ENCODE measurements at places on chromosomes 12 and 14. TPM values are rescaled to one million over a fixed set of nuclear protein-coding genes. Genes with fewer than 3 reads are reported as not detected.

The MYF5 gene
- not detected for total RNA-seq

The NGB gene
- total RNA-seq = not detected

The PMEL gene
- total RNA-seq = 0.68 TPM

The DENND5B gene
- 14.1 TPM for total RNA-seq

The IAPP gene
- total RNA-seq = not detected

The FITM1 gene
- total RNA-seq = not detected

The ACOT6 gene
- not detected for total RNA-seq

The CLEC7A gene
- total RNA-seq = not detected

The PLBD1 gene
- total RNA-seq = 4.8 TPM

The NEDD8 gene
- total RNA-seq = 451 TPM

The RD3L gene
- not detected for total RNA-seq

The PUS7L gene
- 4.5 TPM for total RNA-seq

The TMEM30B gene
- 0.21 TPM for total RNA-seq

The PRB4 gene
- total RNA-seq = not detected

The LHX5 gene
- total RNA-seq = not detected

The TSHR gene
- total RNA-seq = not detected

The LRRIQ1 gene
- total RNA-seq = 1.3 TPM

The PRH2 gene
- total RNA-seq = not detected

The NELL2 gene
- total RNA-seq = 0.07 TPM

The GLT1D1 gene
- not detected for total RNA-seq

The MNAT1 gene
- 43.4 TPM for total RNA-seq

The RIPK3 gene
- total RNA-seq = not detected

The CLEC1B gene
- not detected for total RNA-seq

The MYO1A gene
- total RNA-seq = 0.22 TPM

Data from A549 treated with DMSO at 1 μM for 4 hours (cell line).